ENCODE measurements at places on chromosomes 13 and 19. TPM values are rescaled to one million over a fixed set of nuclear protein-coding genes. Genes with fewer than 3 reads are reported as not detected.

The DLL3 gene
- 0.30 TPM for total RNA-seq

The ZNF525 gene
- 16.1 TPM for total RNA-seq

The FGF9 gene
- 0.20 TPM for total RNA-seq

The SIGLEC11 gene
- not detected for total RNA-seq

The NFIX gene
- 0.05 TPM for total RNA-seq

The HIF3A gene
- not detected for total RNA-seq

The ATP11A gene
- 53.3 TPM for total RNA-seq

The TMC4 gene
- total RNA-seq: 3.2 TPM

The MED29 gene
- 32.3 TPM for total RNA-seq

The CEACAM3 gene
- total RNA-seq: not detected

The ALOX5AP gene
- total RNA-seq: 230 TPM

The ZNF573 gene
- total RNA-seq: 6.5 TPM

The APOC1 gene
- total RNA-seq: 0.78 TPM

The ADGRL1 gene
- total RNA-seq: 6.5 TPM

The GDF15 gene
- total RNA-seq: not detected

DNA sequence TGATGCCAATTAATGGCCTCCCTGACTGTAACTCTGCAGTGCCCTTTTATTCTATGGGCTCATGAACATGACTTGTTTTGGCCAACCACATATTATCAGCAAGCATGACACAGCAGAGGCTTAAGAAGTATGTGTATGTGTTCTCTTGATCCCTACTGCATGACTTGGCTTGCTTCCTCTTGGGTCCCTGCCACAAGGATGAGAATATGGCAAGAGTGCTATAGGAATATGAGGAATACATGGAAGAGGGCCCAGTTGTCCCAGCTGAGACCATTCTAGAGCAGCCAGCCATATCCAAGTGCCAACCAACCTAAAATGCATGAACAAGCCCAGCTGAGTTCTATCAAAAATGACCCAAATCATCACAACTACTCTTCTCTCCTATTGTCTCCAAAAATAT is 576.7 kb upstream of the PCDH9 start:
- H3K4me3 ChIP-seq: no peak overlapping the region
- no peaks in the 10 kb centered on the region for H3K36me3 ChIP-seq

DNA sequence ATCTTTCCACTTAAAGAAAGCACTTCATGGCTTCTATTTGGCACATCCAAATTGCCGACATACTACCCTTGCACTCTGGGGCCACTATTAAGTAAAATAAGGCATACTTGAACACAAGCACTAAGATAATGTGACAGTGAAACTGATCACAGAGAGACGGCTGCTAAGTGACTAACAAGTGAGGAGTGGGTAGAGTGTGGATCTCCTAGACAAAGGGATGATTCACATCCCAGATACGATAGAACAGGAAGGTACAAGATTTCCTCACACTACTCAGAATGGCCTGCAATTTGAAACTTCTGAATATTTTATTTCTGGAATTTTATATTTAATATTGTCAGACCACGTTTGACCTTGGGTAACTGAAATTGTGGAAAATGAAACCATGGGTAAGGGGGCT is 1721.8 kb upstream of the SPRY2 start:
- H3K36me3 ChIP-seq: no peaks in the 10 kb centered on the region
- no peak overlapping the region for H3K27ac ChIP-seq
- no peaks in the 10 kb centered on the region for H3K4me1 ChIP-seq

DNA sequence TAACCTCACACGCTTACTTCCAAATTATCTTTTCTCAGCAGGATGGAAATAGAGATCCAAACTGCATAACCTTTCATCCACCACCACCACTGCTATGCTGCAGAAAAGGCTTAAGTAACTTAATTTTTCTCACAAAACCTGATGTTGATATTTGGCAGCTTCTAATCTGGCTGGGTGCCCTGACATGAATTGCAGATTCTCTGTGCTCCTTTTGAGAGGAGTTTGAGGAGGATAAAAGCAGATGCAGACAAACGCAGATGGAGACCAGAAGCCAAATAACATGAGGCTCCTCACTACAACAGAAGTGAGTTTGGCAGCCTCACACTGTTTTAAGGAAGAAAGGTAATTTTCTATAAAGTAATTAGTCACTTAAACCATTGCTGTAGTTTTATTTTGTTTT is 646.2 kb upstream of the ATXN8OS start:
- DNase-seq: no peak
- no peak overlapping the region for H3K27ac ChIP-seq
- no peaks in the 10 kb centered on the region for H3K4me1 ChIP-seq
- H3K27me3 ChIP-seq: no peaks in the 10 kb centered on the region
- no peaks in the 10 kb centered on the region for H3K36me3 ChIP-seq

DNA sequence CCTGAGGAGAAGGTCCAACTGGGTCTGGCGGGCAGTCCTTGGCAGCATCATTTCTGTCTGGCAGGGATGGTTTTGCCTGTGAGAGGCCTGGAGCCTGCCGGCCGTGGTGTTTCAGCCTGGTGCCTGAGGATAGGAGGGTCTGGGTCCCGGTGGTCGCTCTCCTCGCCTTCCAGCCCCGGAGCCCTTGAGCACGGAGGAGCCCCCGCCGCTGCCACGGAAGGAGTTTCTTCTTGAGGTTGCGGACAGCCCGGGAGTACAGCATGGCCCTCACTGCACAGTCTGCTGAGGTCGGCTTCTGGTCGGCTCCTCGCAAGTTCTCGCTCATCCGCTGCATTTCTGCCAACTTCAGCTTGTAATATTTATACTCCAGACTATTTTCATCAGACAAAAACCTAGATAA is 23.4 kb downstream of the SUGP2 start:
- H3K4me1 ChIP-seq: no peaks in the 10 kb centered on the region
- H3K27ac ChIP-seq: no peak overlapping the region
- DNase-seq: no peak
- no peaks in the 10 kb centered on the region for H3K27me3 ChIP-seq
- no peak overlapping the region for H3K4me3 ChIP-seq

DNA sequence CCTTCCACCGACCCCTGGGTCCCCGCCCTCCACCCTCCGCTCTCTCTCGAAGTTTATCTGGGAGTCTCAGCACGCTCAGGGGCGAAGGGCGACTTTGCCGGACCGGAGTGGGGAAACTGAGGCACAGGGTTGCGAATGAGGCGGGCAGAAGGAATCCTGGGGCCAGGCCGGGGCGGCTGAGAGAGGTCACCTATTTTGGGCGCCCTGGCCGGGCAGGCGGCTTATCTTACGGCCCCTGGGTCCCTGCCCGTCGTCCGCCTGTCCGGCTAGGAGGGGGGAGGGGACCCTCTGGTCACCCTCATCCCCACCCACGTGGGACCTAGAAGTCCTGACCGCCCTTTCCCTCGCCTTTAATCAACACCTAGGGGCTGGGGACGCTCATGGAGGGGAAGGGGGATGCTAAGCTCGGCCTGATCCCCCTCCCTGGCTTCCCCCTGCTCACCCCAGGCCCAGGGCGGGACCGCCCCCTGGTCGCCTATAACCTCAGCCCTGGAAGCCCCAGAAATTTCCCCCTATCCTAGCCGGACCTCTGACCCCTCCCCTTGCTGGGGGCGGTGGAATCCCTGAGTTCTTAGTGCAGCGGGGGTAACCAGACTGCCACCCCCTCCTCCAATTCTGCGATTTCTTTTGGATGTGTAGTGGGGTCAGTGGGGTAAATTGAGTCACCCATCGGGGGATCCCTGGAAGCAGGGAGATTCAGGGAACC is 556 bp downstream of the TRIP10 start:
- H3K36me3 ChIP-seq: peaks cover 16% of the 10 kb centered on the region
- H3K27ac ChIP-seq: peak overlapping the region; percentile 49
- H3K27me3 ChIP-seq: no peaks in the 10 kb centered on the region
- H3K4me3 ChIP-seq: peak overlapping the region; percentile 82

DNA sequence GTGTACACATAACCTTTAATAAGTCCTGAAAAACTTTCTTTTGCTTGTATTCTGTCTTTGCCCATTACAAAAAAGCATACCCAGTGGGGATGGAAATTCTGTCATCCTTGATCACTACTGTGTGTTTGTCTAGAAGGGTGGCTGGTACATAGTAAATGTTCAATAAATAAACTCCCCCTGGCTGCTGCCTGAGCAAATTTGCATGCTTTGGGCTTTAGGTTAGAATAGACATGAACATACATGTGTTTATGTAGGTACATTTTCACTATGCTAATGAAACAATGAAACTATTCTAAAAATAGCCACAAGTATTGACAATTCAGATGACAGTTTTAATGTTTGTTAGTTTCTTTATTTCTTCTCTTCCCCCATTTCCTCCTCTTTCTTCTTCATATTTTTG is 36.1 kb downstream of the TNFSF13B start:
- no peak overlapping the region for H3K27ac ChIP-seq
- H3K4me1 ChIP-seq: peaks cover 15% of the 10 kb centered on the region
- no peak overlapping the region for H3K4me3 ChIP-seq

GRCh38 chr19:41741244-41741554 is 14.1 kb upstream of the CEACAM6 start:
- H3K27ac ChIP-seq: no peak overlapping the region
- peaks cover 48% of the 10 kb centered on the region for H3K27me3 ChIP-seq
- no peak overlapping the region for H3K4me3 ChIP-seq
- no peak for DNase-seq

- no peaks in the 10 kb centered on the region for H3K27me3 ChIP-seq
- no peaks in the 10 kb centered on the region for H3K4me1 ChIP-seq
- no peak for DNase-seq
- H3K27ac ChIP-seq: no peak overlapping the region
- H3K4me3 ChIP-seq: no peak overlapping the region
Observed at GRCh38 chr13:77423296-77423695, 96.4 kb upstream of the MYCBP2 start.

GRCh38 chr13:43294412-43294811 is 271.0 kb downstream of the DNAJC15 start:
- no peak for DNase-seq
- no peak overlapping the region for H3K27ac ChIP-seq
- H3K4me3 ChIP-seq: no peak overlapping the region
- H3K4me1 ChIP-seq: no peaks in the 10 kb centered on the region
- no peaks in the 10 kb centered on the region for H3K36me3 ChIP-seq

DNA sequence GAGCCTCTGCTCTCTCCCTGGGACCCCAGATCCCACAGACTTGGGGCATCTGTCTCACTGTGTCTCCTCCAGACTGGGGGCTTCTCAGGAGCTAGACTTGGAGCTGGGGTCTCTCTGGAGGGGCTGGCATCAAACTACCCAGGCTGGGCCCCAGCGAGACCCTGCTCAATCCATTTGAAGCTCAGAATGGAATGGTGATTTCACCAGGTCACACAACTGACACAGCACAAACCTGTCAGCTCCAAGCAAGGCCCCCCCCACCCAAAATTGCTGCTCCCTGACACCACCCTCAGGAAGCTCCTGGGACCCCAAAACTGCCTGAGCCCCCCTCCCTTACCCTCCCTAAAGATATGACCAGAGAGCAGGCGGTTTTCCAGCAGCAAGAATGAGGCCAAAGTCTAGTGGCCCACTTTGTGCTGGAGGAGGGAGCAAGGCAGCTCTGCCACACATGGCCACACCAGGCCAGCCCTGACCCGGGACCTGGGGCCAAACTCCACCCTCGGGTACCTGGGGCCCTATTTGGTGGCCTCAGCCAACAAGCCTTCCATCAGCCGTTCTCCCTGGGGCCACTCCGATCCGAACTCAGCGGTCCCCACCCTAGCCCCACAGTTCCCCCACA is 2.4 kb downstream of the NR2F6 start:
- peaks cover 17% of the 10 kb centered on the region for H3K27me3 ChIP-seq
- no peak for DNase-seq
- no peaks in the 10 kb centered on the region for H3K36me3 ChIP-seq

- no peaks in the 10 kb centered on the region for H3K36me3 ChIP-seq
- H3K27ac ChIP-seq: no peak overlapping the region
- no peaks in the 10 kb centered on the region for H3K4me1 ChIP-seq
- H3K27me3 ChIP-seq: peaks cover 11% of the 10 kb centered on the region
- H3K4me3 ChIP-seq: no peak overlapping the region
Observed at GRCh38 chr13:33053397-33054066, 37.3 kb downstream of the KL start.

GRCh38 chr13:35804901-35805300 is 326.3 kb downstream of the DCLK1 start:
- no peak overlapping the region for H3K4me3 ChIP-seq
- no peaks in the 10 kb centered on the region for H3K27me3 ChIP-seq
- H3K36me3 ChIP-seq: no peaks in the 10 kb centered on the region
- H3K27ac ChIP-seq: no peak overlapping the region
- no peaks in the 10 kb centered on the region for H3K4me1 ChIP-seq
- no peak for DNase-seq

DNA sequence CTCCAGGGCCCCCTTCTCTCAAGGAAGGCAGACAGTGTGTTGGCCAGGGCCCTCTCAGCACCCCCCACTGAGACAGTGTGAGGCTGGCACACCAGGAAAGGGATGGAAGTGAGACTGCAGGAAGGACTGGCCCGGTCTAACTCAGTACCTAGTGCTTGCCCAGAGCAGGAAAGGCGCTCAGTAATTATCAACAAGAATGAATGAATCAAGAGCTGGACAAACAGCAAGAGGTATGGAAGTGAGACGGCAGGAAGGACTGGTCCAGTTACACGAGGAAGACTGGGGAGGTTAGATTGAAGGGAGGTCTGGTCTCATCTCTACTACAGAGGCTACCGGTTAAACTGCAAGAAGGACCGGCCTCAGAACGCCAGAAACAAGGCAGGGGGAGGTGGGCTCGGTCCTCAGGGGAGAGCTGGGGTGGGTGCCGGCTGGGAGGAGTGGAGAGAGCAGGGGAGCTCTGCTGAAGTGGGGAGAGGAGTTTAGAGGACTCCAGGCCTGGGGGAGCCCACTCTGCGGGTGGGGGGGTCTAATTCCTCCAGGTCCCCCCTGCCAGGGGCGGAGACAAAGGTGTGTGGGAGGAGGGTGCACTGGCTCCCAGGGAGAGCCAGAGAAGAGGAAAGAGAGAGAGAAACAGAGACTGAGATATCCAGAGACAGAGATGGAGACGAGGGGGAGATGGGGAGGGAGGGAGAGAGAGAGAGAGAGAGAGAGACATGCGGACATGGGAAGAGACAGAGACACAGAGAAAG is 1.1 kb downstream of the SLC8A2 start:
- H3K27me3 ChIP-seq: peaks cover 39% of the 10 kb centered on the region
- H3K4me3 ChIP-seq: no peak overlapping the region
- H3K4me1 ChIP-seq: peaks cover 7% of the 10 kb centered on the region
- no peak overlapping the region for H3K27ac ChIP-seq
- H3K36me3 ChIP-seq: no peaks in the 10 kb centered on the region
- DNase-seq: no peak

GRCh38 chr19:2952953-2953481 is 8.2 kb upstream of the ZNF77 start:
- H3K27me3 ChIP-seq: no peaks in the 10 kb centered on the region
- H3K36me3 ChIP-seq: peaks cover 9% of the 10 kb centered on the region
- DNase-seq: no peak
- no peak overlapping the region for H3K27ac ChIP-seq

GRCh38 chr19:3471954-3472655 is 8.2 kb downstream of the SMIM24 start:
- no peaks in the 10 kb centered on the region for H3K4me1 ChIP-seq
- DNase-seq: peak; percentile 36
- H3K27me3 ChIP-seq: no peaks in the 10 kb centered on the region
- H3K4me3 ChIP-seq: no peak overlapping the region
- no peaks in the 10 kb centered on the region for H3K36me3 ChIP-seq
